ENCODE measurements at places on chromosomes 2 and 18.

DNA sequence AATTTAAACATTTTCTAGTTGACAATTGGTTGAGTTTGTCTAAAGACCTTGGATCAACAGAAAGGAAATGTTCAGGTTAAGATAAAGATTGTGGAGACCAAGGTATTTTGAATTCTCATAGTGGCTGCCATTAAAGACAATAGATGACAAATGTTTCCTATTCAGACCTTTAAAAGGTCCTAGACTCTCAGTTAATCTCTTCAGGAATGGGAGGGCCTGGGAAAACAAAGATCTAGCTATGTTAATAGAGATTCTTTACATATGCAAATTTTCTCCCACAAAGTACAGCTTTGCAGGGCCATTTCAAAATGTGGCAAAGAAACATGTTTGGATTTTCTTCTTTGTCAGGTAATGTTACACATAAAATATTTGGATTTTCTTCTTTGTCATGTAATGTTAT is 403.9 kb downstream of the SPAG16 start:
- DNase-seq, result no peak

DNA sequence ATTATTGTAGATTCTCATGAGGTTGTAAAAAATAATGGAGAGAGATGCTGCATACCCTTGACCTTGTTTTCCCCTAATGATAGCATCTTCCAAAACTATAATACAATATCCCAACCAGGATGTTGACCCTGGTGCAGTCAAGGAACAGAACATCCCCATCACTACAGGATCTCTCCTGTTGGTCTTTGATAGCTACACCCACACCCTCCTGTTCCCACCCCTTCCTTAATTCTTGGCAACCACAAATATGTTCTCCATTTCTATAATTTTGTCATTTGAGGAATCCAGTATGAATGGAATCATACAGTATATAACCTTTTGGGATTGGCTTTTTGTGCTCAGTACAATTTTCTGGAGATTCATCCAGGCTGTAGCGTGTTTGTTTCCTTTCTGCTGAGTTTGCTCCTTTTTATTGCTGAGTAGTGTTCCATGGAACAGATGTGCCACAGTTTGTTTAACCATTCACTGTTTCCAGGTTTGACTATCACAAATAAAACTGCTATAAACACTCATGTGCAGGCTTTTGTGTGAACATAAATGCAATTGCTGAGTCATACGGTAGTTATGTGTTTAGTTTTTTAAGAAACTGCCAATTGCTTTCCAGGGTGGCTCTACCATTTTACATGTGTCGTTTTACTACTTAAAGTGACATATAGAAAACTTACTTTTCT is 22.2 kb downstream of the MCFD2 start:
- no peak for DNase-seq

GRCh38 chr2:43040084-43040854 is 186.1 kb downstream of the ZFP36L2 start:
- DNase-seq, result no peak

DNA sequence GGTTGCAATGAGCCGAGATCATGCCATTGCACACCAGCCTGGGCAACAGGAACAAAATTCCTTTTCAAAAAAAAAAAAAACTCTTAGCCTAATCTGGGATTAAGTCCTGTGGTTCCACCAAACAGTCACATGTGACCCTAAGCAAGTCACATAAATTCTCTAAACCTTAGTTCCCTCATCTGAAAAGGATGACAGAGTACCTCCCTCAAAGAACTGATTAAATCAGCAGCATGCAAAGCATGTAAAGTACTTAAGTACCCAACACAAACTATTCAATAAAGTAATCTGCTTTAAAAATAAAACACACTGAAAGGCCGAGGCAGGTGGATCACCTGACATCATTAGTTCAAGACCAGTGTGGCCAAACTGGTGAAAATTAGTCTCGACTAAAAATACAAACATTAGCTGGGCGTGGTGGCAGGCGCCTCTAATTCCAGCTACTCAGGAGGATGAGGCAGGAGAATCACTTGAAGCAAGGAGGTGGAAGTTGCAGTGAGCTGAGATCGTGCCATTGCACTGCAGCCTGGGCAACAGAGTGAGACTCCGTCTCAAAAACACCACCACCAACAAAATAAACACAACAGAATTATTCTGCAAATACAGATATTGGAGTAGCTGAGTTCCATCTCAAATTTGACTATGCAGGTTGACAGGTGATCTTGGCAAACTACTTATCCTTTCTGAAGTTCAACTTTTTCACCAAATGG is 7.0 kb downstream of the USP34 start:
- no peak for DNase-seq

GRCh38 chr2:123209202-123209601 is 815.9 kb upstream of the CNTNAP5 start:
- no peak for DNase-seq

DNA sequence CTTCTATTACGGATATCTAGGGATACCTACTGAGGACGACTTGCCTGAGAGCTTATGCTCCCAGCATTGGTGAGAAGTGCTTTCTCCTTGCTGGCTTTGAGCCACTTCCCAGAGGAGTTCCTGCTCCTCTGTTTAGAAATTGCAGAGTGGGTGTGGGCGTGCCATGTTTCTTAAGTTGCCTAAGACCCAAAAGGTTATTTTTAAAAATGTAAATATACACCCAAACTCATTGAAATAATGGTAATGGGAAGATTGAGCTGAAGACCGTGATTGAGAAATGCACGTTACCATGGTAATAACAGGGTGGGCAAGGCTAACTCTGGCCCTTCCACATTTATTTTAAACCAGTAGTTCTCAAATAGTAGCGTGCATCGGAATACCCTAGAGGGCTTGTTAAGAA is 17.2 kb upstream of the TMEM200C start:
- DNase-seq, result no peak

DNA sequence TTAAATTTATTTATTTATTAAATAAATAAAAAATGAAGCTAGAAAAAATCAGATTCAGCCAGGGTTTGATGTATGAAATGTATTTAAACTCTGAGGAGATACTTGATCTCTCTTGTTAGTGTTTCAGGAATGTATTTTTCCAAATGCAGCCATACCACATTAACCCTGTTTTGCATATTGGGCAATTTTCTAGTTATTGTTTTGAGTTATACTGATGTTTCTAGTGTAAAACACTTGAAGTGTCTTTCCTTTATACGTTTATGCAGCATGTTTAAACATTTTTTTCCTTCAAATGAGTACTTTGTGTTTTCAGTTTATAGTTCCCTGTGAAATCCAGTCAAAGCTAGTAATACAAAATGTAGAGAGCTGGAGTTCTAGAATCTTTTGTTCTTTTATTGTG is 69.9 kb downstream of the WDR7 start:
- no peak for DNase-seq

DNA sequence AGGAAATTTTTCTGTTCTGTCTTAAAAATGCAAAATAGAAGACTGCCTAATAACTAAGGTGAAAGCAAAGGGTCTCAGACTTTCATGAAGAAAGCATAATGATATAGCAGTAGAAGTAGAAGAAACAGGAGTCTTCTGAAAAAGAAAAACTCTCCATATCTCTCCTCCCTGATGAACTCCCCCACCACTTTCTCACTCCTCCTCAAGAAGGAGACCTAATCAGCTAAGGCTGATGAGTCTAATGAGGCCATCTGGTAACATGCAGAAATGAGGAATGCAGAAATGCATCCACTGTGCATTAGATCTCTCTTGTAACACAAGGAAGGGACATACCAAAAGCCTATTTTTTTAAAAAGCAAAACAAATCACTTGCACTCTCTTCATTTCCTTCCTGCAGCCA is 273.7 kb upstream of the UBE2E3 start:
- no peak for DNase-seq

DNA sequence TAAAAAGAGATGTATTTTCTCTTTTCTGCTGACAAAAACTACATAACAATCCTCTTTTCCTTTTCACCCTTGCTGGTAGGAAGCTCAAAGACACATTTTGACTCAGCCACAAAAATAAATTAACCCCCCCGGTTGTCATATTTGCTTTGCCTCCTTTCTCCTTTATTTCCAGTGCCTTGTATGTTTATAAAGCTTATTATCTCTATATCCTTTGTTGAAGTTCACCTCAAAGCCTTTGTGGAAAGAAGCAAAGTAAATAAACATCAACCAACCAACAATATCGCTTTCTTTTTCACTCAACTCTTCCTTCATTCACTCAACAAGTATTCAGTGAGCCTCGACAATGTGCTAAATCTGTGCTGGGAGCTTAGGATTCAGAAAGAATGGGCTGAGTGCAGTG is 276.5 kb upstream of the ID2 start:
- DNase-seq, result no peak

DNA sequence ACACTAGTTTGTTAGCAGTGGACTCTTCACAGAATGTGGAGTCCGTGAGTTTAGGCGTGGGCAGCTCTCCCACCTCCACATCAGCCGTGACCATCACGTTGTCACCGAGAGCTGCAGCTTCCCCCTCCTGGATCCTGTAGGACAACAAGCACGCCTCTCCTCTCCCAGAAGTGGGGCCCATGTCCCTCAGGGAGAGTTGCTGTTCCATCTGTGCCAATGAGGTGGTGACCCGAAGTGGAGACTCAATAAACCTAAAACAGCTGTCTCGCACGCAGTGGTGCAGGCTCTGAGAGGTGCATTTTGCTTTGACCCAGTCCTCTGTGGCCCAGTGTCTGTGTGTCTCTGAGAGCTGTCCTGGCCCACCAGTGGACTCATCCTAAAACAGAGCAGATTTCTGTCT is 456.5 kb upstream of the SOX11 start:
- DNase-seq, result no peak

- DNase-seq, result peak; percentile 82
Measured at GRCh38 chr2:74379851-74380789, at the start of gene DCTN1. Gene DCTN1, minus strand, starts transcription at chr2:74380311. Its CDS starts 274 bp downstream, at chr2:74380037.

DNA sequence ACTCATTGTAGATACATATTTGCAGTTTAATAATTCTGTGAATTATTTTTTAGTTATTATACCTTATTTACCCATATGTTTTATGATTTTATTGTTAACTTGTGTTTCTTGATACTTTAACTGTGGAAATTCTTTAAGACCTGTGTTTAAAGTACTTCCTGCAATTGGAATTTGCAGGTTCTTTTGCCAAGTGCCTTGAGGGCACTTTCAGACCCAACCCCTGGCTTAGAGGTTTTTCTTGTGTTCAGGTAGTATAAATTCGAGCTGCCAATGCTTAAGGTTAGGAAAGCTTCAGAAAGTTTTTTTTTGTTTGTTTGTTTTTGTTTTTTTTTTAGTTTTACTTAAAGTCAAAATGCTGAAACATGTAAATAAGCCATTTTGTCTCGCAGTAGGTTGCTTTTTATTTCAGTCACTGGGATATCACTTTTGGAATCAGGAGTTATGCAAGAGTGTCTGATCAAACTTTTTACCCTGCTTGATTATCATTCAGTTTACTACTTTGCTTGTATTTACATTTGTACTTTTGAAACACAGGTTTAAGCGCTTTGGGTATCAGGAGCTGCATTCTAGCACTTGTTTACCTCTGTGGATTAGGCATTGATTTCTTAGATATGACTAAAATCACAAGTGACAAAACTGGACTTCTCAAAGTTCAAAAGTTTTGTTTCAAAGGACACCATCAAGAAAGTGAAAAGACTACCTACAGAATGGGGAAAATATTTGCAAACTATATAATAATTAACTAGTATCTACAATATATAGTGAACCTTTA is 31.8 kb downstream of the TDRD15 start:
- no peak for DNase-seq

GRCh38 chr2:26648516-26648915 is 7.3 kb upstream of the CIB4 start:
- no peak for DNase-seq

DNA sequence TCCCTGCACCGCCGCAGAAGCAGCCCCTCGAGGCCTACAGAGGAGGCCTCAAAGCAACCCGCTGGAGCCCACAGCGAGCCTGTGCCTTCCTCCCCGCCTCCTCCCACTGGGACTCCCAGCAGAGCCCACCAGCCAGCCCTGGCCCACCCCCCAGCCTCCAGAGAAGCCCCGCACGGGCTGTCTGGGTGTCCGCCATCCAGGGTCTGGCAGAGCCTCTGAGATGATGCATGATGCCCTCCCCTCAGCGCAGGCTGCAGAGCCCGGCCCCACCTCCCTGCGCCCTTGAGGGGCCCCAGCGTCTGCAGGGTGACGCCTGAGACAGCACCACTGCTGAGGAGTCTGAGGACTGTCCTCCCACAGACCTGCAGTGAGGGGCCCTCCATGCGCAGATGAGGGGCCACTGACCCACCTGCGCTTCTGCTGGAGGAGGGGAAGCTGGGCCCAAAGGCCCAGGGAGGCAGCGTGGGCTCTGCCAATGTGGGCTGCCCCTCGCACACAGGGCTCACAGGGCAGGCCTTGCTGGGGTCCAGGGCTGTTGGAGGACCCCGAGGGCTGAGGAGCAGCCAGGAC is 31.2 kb downstream of the GPC1 start:
- DNase-seq, result peak; percentile 56

DNA sequence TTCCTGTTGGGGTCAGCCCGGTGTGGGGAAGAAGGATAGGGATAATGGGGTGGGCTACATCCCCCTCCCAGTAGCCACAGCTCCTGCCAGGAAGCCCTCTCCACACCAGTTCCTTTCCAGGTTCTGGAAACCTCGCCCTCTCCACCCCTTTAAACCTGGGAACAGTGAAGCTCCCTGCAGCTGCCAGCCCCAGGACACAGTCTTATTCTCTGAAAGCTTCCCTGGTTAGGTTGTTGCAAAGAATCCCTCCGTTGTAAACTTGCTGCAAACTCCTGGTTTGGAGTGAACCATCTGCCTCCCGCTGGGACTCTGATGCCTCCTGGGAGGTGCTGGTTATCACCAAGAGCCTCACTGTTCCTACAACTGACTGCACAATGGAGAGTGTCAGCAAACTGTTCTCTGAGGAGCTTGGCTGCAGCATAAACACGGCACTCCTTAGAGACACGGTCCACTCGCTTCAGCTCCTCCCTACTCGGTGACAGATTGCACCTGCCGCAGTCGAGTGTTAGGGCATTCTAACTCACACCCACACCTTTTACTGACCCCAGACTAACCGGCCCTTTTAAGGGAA is 261.8 kb upstream of the RAB6C start:
- no peak for DNase-seq

- no peak for DNase-seq
Measured at GRCh38 chr18:34314847-34315246, 90.1 kb upstream of the NOL4 start.

DNA sequence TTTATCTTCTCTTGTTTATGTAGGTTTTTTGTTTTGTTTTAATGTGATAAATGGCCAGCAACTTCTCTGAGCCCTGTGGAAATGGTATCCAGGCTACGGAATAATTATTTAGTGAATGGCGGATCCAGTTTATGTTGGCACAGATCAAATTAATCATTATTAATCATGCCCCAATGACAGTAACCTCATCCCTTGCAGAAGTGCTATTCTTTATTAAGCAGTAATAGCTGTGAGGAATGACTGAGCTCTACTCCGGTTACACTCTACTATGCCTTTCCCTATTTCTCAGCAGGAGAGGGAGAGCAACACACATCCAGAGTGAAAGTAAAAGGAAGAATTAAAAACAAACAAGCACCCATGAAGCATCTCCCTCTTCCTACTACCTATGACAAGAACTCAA is 84.8 kb downstream of the SETBP1 start:
- no peak for DNase-seq

- DNase-seq, result no peak
Measured at GRCh38 chr18:34772887-34773286, 62.8 kb downstream of the DTNA start.
